Effector CD8-positive, alpha-beta T cell (primary cell): ENCODE measurements at places on chromosomes 16 and 17.

GRCh38 chr16:67552476-67552875 lies 9.8 kb upstream of the CTCF start:
- DNase-seq, result no peak

- DNase-seq, result peak; percentile 69
Observed at GRCh38 chr17:76523084-76524037, 14.1 kb downstream of the CYGB start.

DNA sequence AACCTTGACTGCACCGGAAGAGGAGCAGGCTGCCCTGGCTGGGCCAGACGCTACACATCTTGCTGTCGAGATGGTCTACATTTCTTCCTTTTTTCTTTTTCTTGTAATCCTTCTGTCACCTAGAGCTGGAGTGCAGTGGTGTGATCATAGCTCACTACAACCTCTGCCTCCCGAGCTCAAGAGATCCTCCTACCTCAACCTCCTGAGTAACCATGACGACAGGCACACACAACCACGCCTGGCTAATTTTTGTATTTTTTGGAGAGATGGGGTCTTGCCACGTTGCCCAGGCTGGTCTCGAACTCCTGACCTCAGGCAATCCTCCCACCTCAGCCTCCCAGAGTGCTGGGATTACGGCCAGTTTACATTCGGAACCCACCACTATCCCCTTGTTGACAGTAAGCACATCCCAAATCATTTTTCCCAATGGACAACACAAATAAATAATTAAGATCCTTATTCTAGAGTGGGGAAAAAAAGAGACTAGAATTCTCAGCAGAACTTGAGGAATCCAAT lies 79.0 kb downstream of the ANKRD11 start:
- no peak for DNase-seq

DNA sequence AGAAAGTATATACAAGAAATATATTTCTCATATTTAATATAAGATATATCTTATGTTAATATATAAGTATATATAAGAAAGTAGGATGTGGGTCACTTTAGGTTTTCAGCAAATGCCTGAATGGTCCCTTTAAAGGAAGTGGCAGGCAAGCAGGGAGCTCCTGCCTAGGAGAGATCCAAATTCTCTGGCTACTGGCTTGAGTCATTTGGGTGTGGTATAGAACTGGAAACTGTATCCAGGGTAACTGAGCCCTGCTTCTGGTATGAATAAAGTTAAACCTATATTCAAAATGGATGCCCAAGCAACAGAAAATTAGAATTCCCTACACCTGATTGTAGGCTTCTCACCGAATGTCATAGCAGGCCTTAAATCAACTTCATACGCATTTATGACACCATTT lies 144.4 kb downstream of the ZNF18 start:
- no peak for DNase-seq

DNA sequence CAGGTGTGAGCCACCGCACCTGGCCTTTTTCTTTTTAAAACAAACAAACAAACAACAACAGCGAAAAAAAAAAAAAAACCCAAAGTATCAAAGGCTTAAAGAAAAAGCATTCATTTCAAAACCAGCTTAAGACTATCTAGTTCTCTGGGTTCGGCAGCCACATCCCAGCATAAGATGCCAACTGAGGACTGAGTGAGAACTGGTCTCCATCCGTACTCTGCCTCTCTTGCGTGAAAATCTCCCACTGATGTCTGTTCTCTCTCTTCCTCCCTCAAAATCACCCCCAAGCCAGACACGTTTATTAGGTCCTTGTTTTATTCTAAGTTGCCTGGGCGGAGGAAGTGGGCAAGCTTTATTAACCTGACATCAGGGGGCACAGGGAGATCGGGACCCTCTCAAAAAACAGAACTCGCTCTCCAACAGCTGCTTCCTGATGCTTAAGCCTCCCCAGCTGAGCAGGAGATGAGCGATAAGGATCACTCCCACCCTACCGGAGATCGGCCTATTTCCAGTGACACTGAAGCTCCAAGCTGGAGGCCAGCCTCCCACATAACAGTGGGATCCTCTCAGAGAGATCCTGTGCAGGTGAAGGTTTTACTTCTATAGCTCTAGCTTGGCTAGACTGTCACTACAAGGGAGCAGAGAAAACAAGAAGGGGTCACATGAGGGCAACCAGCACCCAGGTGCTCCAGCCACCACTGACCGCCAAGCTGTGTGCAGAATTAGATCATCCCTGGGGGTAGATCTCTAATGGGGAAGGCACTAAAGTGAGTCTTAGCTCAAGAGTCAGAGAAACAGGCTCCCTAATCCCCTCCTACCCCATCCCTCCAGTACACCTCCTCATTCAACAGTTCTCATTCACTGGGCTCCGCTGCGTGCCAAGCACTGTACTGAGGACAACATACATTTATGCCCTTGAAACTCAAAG lies 13.6 kb downstream of the CDC42EP4 start:
- no peak for DNase-seq

- DNase-seq, result no peak
Observed at GRCh38 chr17:43219746-43220380, 8.2 kb downstream of the TMEM106A start.

GRCh38 chr16:17072104-17072503 lies 398.7 kb downstream of the XYLT1 start:
- DNase-seq, result no peak

- no peak for DNase-seq
Observed at GRCh38 chr17:78173097-78173715, 4.8 kb downstream of the SYNGR2 start.

DNA sequence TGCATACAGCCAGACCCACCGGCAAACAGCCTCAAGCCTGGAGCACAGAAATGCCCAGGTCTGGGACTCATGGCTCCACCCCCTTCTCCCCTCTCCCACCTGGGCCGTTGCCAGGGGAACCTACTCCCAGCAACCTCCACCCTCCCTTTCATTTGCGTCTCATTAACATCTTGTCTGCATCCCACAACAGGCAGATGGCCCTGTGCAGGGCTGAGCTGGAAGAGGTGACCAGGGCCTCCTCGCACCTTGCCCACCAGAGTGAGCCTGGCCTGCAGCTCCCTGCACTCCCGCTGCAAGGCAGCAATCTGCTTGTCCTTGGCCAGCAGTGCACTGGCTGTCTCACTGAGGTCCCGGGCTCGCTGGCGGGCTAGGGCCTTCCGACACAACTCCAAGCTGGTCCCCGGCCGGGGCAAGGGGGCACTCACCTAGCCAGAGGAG lies 3.3 kb downstream of the TSPOAP1 start:
- no peak for DNase-seq

GRCh38 chr17:48915459-48916282 lies 7.5 kb downstream of the UBE2Z start:
- DNase-seq, result no peak
